COLO829 (cell line): ENCODE measurements at places on chromosomes 1 and 21.
A peak's percentile ranks its signal among the peaks of the same experiment; 100 is the strongest.

DNA sequence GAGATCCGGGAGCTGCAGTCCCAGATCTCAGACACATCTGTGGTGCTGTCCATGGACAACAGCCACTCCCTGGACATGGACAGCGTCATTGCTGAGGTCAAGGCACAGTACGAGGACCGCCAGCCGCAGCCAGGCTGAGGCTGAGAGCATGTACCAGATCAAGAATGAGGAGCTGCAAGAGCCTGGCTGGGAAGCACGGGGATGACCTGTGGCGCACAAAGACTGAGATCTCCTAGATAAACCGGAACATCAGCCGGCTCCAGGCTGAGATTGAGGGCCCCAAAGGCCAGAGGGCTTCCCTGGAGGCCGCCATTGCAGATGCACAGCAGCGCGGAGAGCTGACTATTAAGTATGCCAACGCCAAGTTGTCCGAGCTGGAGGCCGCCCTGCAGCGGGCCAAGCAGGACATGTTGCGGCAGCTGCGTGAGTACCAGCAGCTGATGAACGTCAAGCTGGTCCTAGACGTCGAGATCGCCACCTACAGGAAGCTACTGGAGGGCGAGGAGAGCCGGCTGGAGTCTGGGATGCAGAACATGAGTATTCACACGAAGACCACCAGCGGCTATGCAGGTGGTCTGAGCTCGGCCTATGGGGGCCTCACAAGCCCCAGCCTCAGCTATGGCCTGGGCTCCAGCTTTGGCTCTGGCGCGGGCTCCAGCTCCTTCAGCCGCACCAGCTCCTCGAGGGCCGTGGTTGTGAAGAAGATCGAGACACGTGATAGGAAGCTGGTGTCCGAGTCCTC, 25.5 kb downstream of the ETV3L start:
- peak; percentile 46 for DNase-seq

DNA sequence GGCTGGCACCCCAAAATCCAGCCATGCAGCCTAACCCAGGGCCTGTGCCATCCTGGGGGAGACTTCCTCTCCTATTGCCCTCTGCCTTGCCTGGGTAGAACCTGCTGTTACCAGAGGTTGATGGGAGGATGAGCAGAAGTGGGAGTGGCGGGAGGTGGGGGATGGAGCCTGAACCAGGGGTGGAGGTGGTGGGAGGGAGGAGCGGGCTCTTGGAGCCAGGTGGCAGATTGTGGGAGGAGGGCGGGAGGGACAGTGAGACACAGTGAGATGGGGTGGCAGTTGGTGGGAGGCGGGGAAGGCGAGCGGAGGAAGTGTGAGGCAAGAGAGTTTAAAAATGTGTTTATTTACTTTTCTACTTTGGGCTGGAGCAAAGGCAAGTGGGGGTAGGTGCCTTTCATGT, 87.3 kb downstream of the KCNJ6 start:
- no peak for DNase-seq

DNA sequence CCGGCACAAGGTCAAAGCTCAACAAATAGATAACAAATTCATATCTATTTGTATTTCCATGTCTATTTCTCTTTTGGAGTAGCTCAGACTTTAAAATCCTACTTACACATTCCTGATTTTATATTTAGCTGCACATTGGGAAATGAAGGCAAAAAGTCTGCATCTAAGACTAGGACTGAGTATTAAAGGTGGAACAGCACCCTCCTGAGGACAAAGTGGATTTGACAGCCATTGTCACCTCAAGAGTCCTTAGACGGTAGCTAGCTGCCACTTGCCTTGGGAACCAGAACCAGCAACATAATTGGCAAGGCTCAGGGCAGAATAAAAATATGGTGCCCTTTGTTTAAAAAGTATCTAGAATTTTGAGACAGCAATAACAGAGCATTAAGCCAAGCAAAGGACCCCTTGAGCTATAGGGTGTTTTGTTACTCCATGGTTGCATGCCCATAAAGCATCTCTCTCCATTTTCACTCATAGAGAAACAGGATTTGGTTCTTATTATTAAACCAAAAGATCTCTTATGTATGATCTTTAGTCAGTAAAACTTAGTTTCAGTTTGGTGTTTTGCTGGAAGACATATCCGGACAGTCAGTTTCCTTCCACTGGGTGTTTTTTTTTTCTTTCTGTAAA, 30.0 kb upstream of the SGIP1 start:
- peak; percentile 31 for DNase-seq

DNA sequence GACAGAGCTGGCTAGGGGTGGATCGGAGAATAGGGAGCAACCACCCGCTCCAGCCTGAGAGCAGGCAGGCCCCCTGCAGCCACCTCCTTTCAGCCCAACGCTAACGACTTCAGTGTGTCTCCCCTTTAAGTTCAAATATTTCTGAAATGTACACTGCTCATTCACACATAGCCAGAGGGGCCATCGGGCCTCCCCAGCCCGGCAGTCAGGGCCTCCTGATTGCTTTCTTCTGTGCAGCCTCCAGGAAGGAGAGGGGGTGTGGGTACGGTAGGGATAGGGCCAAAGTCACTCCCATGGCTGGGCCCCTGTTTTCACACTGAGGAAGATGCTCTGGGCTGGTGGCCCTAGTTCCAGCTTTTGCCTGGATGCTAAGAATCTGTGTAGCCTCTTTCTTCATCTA, 64.8 kb downstream of the EPHB2 start:
- DNase-seq: no peak

DNA sequence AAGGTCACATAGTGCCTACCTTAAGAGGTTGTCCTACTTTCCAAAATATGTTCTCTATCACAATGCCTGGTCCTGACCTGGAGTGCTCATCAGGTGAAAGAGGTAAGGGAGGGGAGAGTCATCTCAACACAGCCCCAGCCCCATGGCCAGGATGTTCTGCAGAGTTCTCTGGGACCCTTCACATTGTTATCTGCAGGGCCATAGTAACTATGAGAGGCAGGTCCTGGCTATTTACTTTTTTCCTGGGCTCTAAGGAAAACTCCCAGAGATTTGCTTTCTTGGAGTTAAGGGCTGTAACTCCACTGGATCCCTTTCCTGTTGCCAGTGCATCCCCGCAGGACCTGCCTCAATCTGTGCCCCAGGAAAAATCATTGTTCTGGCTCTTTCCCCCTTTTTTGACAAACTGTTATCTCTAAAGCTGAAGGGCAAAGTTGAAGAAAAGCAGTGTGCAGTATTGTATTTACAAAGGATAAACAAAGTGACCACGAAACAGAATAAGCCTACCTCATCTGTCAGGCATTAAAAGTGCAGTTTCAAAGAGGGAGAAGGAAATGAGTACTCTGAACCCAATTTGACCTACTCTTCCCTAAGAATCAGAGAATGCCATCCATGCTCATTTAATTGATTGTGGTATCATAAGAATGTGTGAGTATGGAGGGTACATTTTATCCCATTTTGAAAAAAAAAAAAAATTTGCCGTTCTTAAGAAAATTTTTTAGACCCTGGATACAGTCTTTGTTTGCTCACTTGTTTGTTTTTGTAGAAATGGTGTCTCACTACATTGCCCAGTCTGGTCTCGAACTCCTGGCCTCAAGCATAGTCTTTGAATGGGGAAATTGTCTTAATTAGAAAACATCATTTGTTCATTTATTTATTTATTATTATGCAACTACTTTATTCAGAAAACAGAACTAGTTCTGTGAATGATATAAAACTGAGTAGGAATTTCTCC, 149.6 kb downstream of the RHOU start:
- DNase-seq: no peak

DNA sequence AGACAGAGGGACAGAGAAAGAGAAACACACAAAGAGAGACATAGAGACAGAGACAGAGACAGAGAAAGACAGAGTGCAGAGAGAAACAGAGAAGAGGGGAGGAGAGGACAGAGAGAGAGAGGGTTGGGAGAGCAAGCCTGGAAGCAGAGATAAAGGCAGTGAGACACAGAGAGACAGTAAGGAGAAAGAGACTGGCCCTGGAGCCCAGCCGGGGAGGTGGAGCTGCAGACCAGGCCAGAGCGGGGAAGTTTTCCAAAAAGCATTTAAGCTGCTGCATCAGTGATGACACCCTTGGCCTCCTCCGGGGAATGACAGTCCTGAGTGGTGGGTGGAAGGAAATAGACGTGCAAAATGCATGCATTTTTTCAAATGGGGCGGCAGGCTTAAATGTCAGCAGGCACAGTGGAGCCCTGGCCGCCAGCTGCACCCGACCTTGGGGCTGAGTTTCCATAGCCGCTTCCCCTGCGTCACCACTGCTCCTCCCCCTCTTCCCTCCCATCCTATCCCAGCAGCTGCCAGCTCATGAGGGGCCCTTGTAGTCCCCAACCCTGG, 95.4 kb upstream of the KLHDC7A start:
- no peak for DNase-seq

DNA sequence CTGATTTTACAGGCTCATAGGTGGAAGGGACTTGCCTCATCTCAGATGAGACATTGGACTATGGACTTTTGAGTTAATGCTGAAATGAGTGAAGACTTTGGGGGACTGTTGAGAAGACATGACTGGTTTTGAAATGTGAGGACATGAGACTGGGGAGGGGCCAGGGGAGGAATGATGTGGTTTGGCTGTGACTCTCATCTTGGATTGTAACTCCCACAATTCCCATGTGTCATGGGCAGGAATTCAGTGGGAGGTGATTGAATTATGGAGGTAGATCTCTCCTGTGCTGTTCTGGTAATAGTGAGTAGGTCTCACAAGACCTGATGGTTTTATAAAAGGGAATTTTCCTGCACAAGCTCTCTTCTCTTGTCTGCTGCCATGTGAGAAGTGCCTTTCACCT, 20.8 kb downstream of the SCYL3 start:
- DNase-seq: no peak

DNA sequence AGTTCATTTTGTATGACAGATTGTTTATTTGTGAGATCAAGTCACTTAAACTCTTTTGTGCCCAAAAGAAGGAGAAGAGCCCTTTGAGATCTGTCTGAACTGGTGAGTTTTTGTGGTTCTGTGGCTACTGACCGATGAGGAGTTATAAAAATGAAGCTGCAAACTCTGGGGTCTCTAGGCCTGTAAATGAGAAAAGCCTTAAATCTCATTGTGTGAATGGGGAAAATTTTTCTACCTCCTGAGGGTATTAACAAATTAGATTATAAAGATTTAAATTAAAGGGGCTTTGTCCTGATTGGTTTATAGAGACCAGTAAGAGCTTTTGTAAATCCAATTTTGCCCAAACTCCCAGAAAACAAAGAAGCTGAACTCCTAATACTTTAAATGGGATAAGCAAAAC, 9.7 kb upstream of the KLF17 start:
- no peak for DNase-seq

GRCh38 chr1:107058245-107059032, 2.0 kb downstream of the PRMT6 start:
- DNase-seq: no peak

GRCh38 chr1:216462066-216462775, 39.0 kb upstream of the USH2A start:
- peak; percentile 28 for DNase-seq

GRCh38 chr1:208043691-208044181, 132.8 kb upstream of the CD34 start:
- DNase-seq: no peak

- DNase-seq: no peak
Observed at GRCh38 chr1:100767176-100767890, 47.8 kb downstream of the VCAM1 start.

- DNase-seq: peak; percentile 71
Observed at GRCh38 chr1:221543529-221544120, 198.3 kb downstream of the DUSP10 start.

GRCh38 chr1:152034654-152035538, 1.9 kb downstream of the S100A11 start:
- DNase-seq: peak; percentile 89

- DNase-seq: no peak
Observed at GRCh38 chr1:98373056-98373455, 288.5 kb upstream of the SNX7 start.

DNA sequence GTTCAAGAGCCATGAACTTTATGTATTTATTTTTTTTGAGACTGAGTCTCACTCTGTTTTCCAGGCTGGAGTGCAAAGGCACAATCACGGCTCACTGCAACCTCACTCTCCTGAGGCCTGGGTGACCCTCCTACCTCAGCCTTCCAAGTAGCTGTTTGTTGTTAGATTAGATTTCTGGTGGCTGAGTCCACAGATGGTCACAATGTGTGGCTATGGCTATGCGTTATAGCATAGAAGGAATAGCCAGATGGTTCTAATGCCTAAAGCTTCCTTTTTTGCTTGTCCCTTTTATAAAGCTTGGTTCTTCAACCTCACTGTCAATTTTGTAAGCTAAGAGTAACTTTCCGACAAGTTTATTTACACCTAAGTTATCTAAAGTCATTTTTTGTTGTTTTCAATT, 62.3 kb upstream of the FMN2 start:
- DNase-seq: no peak

DNA sequence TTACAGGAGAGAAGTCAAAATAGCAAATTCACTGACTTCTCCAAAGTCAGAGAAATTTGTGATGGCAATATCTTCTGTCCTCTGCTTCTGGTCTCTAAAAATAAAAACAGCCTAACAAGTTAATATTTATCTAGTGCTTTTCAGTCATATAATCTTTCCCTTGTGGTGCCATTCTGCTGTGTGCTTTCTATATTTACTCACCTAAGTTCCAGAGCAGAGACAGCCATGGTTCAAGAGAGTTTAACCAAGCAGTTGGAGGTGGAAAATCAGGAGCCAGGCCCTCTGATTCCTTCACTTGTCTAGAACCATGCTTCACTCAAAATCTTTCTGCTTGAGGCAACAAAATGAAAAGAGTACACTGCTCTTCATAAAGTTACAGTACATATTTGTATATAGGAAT, 39.3 kb downstream of the BRINP2 start:
- DNase-seq: no peak

- no peak for DNase-seq
Observed at GRCh38 chr21:41432562-41433460, 6.8 kb downstream of the MX1 start.

GRCh38 chr1:12161324-12161661, 5.5 kb upstream of the TNFRSF1B start:
- no peak for DNase-seq

DNA sequence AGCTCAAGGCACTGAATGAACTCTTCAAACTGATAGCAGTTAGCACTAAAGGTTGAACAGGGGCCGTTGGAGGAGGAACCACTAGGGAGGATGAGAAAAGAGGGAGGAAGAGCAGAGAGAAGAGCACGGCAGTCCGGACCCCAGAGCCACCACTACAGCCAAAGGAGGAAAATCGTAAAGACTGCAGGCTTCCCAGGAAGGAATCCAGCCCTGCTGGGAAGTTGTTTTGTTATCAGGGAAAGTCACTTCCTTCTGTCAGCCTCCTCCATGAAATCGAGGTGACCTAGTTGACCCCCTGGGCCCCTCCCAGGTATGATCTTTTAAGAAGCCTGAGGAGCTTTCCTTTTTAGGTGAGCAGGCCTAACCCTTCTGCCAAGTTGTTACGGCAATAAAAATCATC, 88.2 kb downstream of the PBX1 start:
- no peak for DNase-seq

- DNase-seq: no peak
Observed at GRCh38 chr1:164452549-164452948, 106.4 kb upstream of the PBX1 start.

DNA sequence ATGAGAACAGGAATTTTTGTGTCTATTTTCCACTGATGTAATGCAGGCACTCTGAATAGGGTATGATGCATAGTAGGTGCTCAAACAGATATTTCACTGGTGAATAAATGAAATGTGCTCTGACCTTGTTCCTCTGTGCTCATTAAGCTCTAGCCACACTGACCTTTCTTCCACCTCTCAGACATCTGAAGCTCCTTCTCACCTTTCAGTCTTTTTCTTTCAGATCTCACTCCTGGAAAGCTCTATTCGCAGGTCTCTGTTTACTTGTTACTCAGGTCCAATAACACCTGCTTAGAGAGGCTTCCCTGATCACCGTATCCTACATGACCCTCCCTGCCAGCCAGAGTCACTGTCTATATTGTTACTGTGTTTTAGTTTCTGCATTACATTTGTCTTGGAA, 59.2 kb upstream of the IVNS1ABP start:
- no peak for DNase-seq

GRCh38 chr1:70685300-70686286, 274.5 kb downstream of the CTH start:
- peak; percentile 55 for DNase-seq
